ENCODE measurements at places on chromosomes 13 and 19. TPM values are rescaled to one million over a fixed set of nuclear protein-coding genes. Genes with fewer than 3 reads are reported as not detected.

The SF3A2 gene
- 47.2 TPM for total RNA-seq

The GTF2F2 gene
- 19.7 TPM for total RNA-seq

The LRP3 gene
- 16.4 TPM for total RNA-seq

The IGFL1 gene
- not detected for total RNA-seq

The ZNF443 gene
- 1.3 TPM for total RNA-seq

The COPE gene
- total RNA-seq, result 381 TPM

The CLIP3 gene
- 2.1 TPM for total RNA-seq

Data from mammary microvascular endothelial cell (primary cell).